GM12878 (cell line): ENCODE measurements at places on chromosomes 12 and 14.

DNA sequence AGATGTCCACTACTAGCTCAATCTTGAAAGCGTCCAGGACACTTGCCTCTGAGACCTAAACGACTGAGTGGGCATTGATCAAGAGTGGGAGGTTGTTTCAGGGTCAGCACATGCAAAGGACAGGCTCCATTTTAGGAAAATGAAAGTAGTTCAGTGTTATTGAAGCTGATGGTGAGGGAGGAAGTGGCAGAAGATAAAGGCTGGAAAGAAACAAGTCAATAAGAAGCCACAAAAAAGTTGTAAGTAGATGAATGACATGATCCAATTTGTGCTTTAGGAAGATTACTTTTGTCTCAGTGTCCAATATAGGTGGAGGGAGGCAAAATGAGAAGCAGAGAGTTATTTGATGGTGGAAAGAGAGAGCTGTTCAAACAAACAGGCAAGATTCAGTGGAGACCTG, 22.0 kb downstream of the GPR65 start:
- DNase-seq: no peak

DNA sequence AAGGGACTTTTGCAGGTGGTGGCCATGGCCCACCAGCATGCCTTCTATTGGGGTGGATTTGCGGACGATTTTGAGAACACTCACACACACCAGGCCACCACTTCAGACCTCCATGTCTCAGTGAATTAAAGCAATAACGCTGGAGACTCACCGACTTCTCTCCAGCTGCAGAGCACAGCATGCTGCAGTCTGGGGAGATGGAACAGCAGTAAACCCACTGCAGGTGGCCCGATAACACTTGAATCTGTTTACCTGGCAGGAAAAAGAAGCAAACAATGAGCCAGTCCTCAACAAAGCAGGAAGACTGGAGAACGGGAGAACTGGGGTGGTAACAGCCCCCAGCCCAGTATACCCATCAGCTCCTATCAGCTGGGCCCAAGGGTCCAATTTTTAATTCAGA, 21.6 kb downstream of the RFC5 start:
- no peak for DNase-seq

DNA sequence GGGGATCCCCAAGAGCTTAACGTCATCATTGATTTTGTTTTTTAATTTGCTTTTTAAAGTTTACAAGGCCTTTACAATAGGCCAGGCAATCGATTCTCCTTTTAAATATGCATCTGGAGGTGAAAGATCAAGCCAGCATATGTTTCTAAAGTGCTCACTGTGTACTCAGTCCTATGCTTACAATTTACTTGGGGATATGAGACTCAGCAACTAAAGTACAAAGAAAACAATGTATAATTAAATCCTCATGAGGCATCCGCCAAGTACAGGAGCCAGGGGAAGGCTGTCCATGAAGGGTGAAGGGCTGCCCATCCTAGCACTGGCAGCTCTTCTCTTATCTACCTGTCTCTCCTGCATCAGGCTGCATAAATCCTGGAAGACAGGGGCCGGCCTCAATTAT, 11.8 kb downstream of the CCDC92 start:
- DNase-seq: no peak

GRCh38 chr14:89125216-89125615, 291.8 kb downstream of the FOXN3 start:
- no peak for DNase-seq

- DNase-seq: no peak
Observed at GRCh38 chr12:94092516-94093241, 55.7 kb upstream of the PLXNC1 start.
